ENCODE measurements at places on chromosomes 2 and 18. TPM values are rescaled to one million over a fixed set of nuclear protein-coding genes. Genes with fewer than 3 reads are reported as not detected.

Gene SMYD1
- total RNA-seq, result not detected

Gene PXDN
- not detected for total RNA-seq

Gene SLC4A5
- 3.4 TPM for total RNA-seq

Gene NPC1
- 39.8 TPM for total RNA-seq

Gene ASB3
- total RNA-seq, result 27.6 TPM

Gene GPR39
- not detected for total RNA-seq

Gene LRP1B
- not detected for total RNA-seq

Gene DNAJC27
- 7.6 TPM for total RNA-seq

Gene RGPD4
- not detected for total RNA-seq

Gene MPV17
- total RNA-seq, result 83.3 TPM

Gene KIF5C
- total RNA-seq, result 14.7 TPM

Gene CD8B
- total RNA-seq, result 2.1 TPM

Gene SETBP1
- 15.8 TPM for total RNA-seq

Gene ATP6V1C2
- not detected for total RNA-seq

Gene POTEC
- not detected for total RNA-seq

Gene SOS1
- total RNA-seq, result 229 TPM

Gene NYAP2
- not detected for total RNA-seq

Gene KRTCAP3
- total RNA-seq, result 7.5 TPM

Gene ANKRD30BL
- total RNA-seq, result not detected

Gene MAP3K19
- total RNA-seq, result not detected

Gene FBXO36
- total RNA-seq, result 0.71 TPM

Gene UGT1A10
- total RNA-seq, result not detected

Gene SCYGR4
- total RNA-seq, result not detected

Gene ZNF24
- total RNA-seq, result 55.2 TPM

Gene SERPINB12
- not detected for total RNA-seq

Gene EPB41L3
- total RNA-seq, result 0.73 TPM

Gene SGPP2
- 3.1 TPM for total RNA-seq

Gene GRB14
- total RNA-seq, result not detected

Gene ATP9B
- total RNA-seq, result 27.2 TPM

Gene ZNF407
- total RNA-seq, result 13.4 TPM

Gene SCN7A
- not detected for total RNA-seq

Gene PSD4
- total RNA-seq, result 272 TPM

Gene FSIP2
- total RNA-seq, result 0.15 TPM

Gene TGFBRAP1
- 15.9 TPM for total RNA-seq

Gene POTEJ
- total RNA-seq, result not detected

Gene SLC9A4
- total RNA-seq, result 0.10 TPM

Gene HRH4
- 0.65 TPM for total RNA-seq

Gene GTF2A1L
- total RNA-seq, result not detected

Gene MITD1
- total RNA-seq, result 67.3 TPM

Gene CYP27A1
- not detected for total RNA-seq

Gene HOXD4
- not detected for total RNA-seq

Gene TLX2
- total RNA-seq, result 2.6 TPM

Gene SIX3
- 0.08 TPM for total RNA-seq

Gene CLK1
- total RNA-seq, result 169 TPM

Gene NEURL3
- total RNA-seq, result 1.0 TPM

Gene KCNG3
- total RNA-seq, result not detected

Gene TCF4
- 0.45 TPM for total RNA-seq

Gene FAP
- total RNA-seq, result not detected

Gene UGT1A5
- total RNA-seq, result not detected

Gene RAB6C
- not detected for total RNA-seq
